ENCODE measurements at places on chromosomes 3 and 15.

- DNase-seq = no peak
These were observed 2.7 kb downstream of the RBM6 start for GRCh38 chr3:49942651-49943050.

DNA sequence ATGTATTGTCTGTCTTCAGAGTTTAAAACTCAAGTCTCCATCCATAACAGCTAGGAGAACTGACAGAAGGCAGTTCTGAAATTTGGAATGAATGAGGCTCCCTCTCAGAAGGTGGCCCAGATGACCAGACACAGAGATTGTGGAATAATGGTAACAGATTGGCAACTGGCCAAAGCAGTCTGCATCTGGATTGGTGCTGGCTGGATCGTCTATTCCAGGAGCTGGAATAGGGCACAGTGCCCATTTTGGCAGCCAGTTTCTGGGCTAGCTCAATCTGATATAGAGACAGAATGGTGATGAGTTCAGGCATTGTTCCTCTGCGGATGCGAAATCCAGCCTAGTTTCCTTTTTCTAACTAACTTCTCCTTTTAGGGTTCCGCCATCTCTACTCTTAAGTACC, 851.7 kb downstream of the PDCD6IP start:
- no peak for DNase-seq

DNA sequence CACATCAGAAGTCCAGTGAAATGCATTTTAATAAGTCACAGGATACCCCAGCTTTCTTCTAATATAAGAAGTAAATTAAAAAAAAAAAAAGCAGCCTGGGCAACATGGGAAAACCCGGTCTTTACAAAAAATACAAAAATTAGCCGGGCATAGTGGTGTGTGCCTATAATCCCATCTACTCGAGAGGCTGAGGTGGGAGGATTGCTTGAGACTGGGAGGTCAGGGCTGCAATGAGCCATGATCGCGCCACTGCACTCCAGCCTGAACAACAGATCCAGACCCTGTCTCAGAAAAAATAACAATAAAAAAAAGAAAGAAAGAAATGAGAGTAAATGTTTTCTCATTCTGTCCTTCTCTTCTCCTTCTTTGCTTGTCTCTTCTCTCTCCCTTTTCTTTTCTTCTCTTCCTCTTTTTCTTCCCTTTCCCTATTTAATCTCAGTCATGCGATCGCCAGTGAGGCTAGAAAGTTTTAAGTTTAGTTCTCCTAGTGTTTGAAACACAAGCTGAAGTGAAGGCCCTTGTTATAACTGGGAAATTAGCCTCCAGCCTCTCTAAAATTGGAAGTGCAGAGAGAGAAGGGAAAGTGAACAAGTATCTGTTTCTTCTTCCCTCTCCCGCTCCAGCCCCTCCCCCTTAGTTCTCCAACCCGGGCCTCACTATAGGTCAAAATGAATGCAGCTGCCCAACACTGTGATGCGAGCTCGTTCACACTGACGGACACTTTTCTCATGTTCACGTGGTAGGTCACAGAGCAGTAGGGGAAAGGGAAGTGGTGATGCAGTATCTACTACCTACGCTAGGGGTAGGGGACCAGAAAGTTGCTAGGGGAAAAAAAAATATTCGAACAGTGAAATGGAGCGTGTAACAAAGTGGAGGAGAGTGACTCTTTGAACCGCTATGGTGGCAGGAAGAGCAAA, 23.5 kb upstream of the TSC22D2 start:
- peak; percentile 70 for DNase-seq

DNA sequence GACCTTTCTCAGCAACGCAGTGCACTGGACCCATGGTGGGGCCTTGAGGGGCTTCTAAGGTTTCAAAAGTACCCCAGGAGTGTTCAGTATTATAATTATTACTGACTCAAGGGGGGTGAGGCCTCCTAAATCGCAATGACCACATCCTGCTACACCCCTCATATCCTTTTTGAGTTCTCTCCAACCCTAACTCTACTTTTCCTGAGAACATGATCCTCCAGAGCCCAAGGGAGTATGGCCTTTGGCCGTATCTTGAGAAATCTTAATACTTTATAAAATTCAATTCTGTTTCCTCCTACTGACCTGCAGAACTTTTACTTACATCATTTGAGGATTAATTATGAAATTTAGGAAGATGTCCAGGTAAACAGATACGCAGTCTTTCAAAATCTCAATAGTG, 30.4 kb upstream of the RARRES1 start:
- DNase-seq = no peak

GRCh38 chr15:82751308-82751707, 41.6 kb upstream of the AP3B2 start:
- no peak for DNase-seq

DNA sequence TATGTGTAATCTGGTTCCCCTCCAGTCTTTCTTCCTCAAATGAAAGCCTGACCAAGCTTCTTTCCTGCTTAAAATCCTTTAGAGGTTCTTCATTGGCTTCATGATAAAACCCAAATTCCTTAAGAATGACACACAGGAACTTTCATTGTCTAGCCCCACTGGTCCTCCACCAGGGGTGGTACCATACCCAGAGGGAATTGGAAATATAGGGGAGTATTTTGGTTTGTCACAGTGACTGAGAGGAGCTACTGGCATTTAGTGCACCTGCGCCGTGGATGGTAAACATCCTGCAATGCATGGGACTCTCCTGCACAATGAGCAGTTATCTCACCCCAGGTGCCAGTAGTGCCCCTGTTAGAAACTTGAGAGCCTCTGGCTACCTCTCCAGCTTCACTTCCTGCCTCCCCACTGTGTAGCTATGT, 10.8 kb downstream of the ZWILCH start:
- no peak for DNase-seq

- no peak for DNase-seq
These were observed 225.4 kb downstream of the CTNNB1 start for GRCh38 chr3:41424543-41425300.

GRCh38 chr3:33438284-33438668, 1.9 kb downstream of the UBP1 start:
- no peak for DNase-seq

DNA sequence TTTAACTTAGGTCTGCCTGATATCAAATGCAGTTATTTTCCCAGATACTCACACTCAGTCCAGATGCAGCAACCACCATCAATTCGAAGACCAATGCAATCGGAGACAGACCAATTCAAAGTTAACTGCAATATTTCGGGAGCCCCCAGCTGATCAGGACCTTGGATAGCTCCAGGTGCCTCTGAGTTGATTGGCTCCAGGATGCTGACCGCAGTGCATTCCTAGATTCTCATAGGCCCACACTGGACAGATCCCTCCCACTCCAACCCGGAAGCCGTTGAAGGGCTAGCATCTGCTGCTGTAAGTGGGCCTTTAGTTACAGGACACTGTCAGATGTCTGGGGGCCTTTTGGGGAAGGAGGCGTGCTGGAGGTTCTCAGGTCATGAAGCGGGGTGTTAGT, 89.5 kb upstream of the ATP2B2 start:
- DNase-seq = peak; percentile 20

GRCh38 chr15:71892335-71892734, 82.0 kb downstream of the NR2E3 start:
- DNase-seq = no peak

- DNase-seq = no peak
These were observed 33.1 kb downstream of the GABRB3 start for GRCh38 chr15:26739791-26740190.

- DNase-seq = no peak
These were observed 427.0 kb upstream of the RARB start for GRCh38 chr3:25000971-25001591.

GRCh38 chr3:171282041-171282440, 178.2 kb downstream of the TNIK start:
- DNase-seq = no peak

GRCh38 chr15:57506422-57506821, 85.3 kb upstream of the MYZAP start:
- no peak for DNase-seq

DNA sequence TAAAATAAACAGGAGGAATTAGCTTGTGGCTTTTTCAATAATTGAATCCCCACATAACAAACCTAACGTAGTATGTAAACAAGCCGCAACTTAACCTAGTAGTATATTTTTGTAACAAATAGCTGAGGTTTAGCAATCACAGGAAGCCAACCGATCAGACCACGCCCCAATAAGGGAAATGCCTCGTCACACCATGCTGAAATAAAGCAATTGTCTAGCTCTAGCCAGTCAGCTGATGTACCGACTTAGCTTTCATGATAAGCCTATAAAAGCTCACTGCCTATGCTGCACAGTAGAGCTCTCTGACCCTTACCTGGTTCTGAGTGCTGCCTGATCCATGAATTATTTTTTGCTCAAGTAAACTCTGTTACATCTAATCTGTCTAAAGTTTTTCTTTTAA, 208.9 kb downstream of the ROBO1 start:
- no peak for DNase-seq

GRCh38 chr3:171058058-171058457, 31.5 kb upstream of the SLC2A2 start:
- no peak for DNase-seq

- DNase-seq = no peak
These were observed 143.7 kb downstream of the NR2F2 start for GRCh38 chr15:96474231-96474664.

DNA sequence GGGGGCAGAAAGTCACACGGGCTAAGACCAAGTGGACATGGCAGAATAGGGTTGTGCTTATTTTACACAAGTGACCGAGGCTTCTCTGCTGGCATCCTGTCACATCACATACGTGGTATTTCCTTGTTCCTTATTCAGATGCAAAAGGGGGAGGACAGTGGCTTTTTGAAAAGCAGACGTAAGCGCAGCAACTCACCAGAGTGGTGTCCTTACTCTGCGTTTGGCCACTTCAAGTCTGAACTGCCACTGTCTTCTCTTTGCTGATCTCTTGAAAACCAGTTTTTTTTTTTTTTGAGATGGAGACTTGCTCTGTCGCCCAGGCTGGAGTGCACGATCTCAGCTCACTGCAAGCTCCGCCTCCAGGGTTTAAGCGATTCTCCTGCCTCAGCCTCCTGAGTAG, 113.2 kb downstream of the SOX2 start:
- DNase-seq = no peak

DNA sequence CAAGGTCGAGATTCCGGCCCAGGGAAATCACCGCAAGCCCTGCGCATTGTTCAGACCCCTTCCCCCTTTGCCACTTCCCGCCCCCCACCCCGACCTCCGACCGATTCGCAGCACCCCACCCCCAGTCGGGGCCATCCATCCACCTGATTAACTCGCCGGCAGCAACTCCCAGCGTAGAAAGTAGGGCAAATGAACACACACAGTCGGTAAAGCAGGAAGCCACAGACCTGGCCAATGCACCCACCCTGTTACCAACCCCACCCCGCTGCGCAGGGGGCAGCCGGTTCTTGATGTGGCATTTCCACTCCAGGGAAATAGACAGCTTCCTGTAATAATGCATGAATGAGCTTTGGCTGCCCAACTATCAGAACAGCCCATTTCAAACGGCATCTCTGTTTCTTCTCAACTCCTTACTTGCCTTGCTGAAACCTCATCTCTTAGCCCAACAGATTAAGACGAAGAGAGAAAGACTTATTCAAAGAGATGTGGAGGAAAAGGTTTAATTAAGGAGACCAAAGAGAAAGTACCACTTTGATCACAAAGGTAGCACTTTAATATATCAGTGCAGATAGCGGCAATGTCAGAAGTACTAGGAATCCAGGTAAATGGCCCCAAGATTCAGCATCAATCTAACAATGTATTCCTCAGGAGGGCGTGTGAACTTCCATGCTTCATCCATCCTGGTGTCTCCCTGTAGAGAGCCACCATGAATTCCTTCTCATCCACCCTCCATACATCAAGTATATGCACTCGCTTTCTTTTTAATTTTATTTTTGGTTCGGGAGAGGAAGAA, 1.9 kb downstream of the TNIK start:
- no peak for DNase-seq

All from GM18507 (cell line).